ENCODE measurements at places on chromosomes 7 and 10. TPM values are rescaled to one million over a fixed set of nuclear protein-coding genes. Genes with fewer than 3 reads are reported as not detected.
A peak's percentile ranks its signal among the peaks of the same experiment; 100 is the strongest.

Gene C10orf90
- total RNA-seq: 0.12 TPM

Gene WNT16
- total RNA-seq: 0.06 TPM

Gene HNRNPH3
- total RNA-seq: 98.8 TPM

DNA sequence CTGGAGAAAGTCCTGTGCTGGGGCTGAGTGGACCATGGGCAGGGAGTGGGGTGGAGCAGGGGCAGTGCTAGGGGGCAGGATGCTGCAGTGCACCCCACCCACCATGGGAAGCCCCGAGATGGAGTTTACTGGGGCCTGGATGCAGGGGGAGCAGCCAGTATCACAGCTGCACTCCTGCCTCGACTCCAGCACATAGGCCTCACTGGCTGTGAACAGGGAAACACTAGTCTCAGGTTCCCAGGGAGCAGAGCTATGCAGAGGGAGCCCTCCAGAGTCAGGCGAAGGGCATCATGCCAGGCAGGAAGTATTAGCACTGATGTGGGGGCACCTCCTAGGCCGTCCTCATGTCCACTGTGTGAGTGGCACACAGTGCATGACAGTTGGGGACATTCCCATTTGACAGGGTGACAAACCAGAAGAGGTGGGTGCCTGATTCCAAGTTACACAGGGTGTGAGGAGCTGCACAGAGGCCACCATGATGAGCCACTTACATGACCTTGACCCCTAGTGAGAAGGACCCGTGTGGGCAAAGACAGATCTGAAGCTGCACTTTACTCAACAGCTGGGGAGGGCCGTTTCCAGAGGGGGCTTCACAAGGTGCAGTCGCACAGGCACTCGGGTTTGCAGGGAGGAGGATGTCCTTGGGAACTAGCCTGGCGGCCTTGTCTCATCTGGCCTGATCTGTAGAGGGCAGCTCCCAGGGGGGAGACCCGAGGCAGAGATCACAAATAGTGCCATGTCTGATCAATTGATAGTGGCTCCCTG lies 69.9 kb upstream of the LRRC4 start:
- no peak overlapping the region for H3K4me3 ChIP-seq
- no peaks in the 10 kb centered on the region for H3K27me3 ChIP-seq
- peaks cover 3% of the 10 kb centered on the region for H3K36me3 ChIP-seq
- no peak overlapping the region for H3K27ac ChIP-seq
- DNase-seq: no peak

DNA sequence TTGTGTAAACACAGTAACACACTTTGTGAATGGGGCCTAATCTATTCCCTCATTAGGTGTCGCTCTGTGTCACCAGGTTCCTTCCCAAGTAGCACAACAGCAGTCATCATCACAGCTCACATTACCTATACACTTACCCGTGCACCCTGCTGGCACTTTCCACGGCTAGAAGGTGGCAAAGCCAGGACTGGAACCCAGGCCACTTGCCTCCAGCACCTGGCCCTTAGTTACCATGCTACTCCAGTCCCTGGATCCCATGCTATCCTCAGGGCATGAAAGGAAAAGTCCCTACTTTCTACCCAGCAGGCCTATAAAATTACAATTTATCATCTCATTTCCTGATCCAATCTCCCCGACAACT lies 18.4 kb downstream of the SMURF1 start:
- no peaks in the 10 kb centered on the region for H3K4me1 ChIP-seq
- no peak for DNase-seq
- no peak overlapping the region for H3K27ac ChIP-seq
- no peaks in the 10 kb centered on the region for H3K36me3 ChIP-seq

DNA sequence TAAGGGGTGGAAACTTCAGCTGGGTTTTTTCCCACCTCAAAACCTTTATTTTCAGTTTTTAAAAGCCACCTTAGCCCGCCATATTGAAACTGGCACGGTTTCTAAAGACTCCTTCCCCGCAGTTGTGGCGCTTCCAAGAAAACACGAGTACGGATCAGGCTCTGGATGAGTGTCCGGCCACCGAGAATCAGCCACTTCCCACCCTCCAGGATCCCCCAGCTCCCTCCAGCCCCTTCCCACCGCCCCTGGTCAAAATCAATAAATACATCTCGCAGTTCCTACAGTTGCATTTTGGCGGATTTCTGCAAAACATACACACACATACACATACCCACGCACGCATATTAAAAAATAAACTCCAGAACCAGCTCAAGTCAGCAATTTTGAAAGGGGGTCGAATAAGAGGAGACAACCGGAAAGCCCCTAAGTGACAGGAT lies 1.1 kb downstream of the SFMBT2 start:
- H3K4me3 ChIP-seq: peak overlapping the region; percentile 65
- peak; percentile 22 for DNase-seq
- H3K27ac ChIP-seq: peak overlapping the region; percentile 65
- H3K36me3 ChIP-seq: no peaks in the 10 kb centered on the region

DNA sequence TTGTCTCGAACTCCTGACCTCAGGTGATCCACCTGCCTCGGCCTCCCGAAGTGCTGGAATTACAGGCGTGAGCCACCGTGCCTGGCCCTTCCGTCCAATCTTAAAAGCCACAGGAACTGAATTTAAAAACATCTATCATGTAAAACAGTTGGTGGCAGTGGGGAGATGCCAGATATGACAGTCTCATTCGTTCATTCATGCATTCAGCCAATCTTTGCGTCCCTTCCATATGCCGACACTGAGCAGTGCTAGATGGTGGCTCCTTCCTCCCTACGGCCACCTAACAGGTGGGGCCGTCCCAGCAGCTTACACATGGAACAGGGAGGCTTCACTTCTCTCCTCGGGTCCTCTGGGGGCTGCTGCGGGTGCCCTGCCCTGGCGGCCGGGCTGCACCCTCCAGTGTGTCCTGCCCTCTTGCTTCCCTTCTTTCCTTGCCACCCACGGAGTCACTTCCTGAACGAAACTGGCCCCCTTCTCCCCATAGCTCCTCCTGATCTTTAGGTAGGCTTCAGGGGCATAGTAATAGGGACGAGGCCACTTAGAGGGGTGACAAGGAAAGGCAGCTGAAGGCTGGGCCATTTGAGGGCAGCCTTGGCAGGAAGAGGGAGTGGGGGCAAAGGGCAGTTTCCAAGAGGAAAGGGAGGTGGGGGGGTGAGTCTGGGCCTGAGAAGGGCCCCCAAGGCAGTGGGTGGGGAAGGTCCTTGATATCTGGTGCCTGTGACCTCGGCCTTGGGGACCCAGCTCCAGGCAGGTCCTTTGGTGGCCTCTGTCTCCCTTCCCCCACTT lies 53.8 kb downstream of the PROSER2 start:
- no peak for DNase-seq
- no peak overlapping the region for H3K27ac ChIP-seq
- no peaks in the 10 kb centered on the region for H3K27me3 ChIP-seq
- peaks cover 18% of the 10 kb centered on the region for H3K4me1 ChIP-seq
- H3K36me3 ChIP-seq: no peaks in the 10 kb centered on the region

- no peak for DNase-seq
- no peaks in the 10 kb centered on the region for H3K27me3 ChIP-seq
- H3K4me3 ChIP-seq: no peak overlapping the region
- H3K36me3 ChIP-seq: no peaks in the 10 kb centered on the region
- H3K27ac ChIP-seq: no peak overlapping the region
These were observed 199.3 kb upstream of the MDFIC start for GRCh38 chr7:114722562-114722961.

- no peak overlapping the region for H3K27ac ChIP-seq
- no peaks in the 10 kb centered on the region for H3K4me1 ChIP-seq
- no peak overlapping the region for H3K4me3 ChIP-seq
- H3K27me3 ChIP-seq: no peaks in the 10 kb centered on the region
These were observed 56.4 kb upstream of the PMPCB start for GRCh38 chr7:103240806-103241205.

GRCh38 chr7:4416396-4417056 lies 265.6 kb upstream of the FOXK1 start:
- no peaks in the 10 kb centered on the region for H3K4me1 ChIP-seq
- H3K36me3 ChIP-seq: no peaks in the 10 kb centered on the region
- no peak for DNase-seq
- H3K27me3 ChIP-seq: no peaks in the 10 kb centered on the region
- no peak overlapping the region for H3K27ac ChIP-seq

- H3K27me3 ChIP-seq: peaks cover 14% of the 10 kb centered on the region
- H3K27ac ChIP-seq: no peak within 1 kb of the TSS
- H3K4me1 ChIP-seq: no peaks in the 10 kb centered on the region
- peak within 1 kb of the TSS; percentile 50 for H3K4me3 ChIP-seq
- H3K36me3 ChIP-seq: no peaks in the 10 kb centered on the region
These were observed at the start of gene PTPRZ1 for GRCh38 chr7:121872831-121873288. TSS of gene PTPRZ1 (plus strand) at chr7:121873161. CDS start at chr7:121873500, 339 bp downstream.

Measured in SJCRH30 (cell line).